ENCODE measurements at places on chromosomes 5 and 9.

GRCh38 chr5:180140079-180140554 lies 68.6 kb upstream of the RNF130 start:
- no peak for DNase-seq

- no peak for DNase-seq
These were observed 476.8 kb upstream of the CYLC2 start for GRCh38 chr9:102518324-102518723.

DNA sequence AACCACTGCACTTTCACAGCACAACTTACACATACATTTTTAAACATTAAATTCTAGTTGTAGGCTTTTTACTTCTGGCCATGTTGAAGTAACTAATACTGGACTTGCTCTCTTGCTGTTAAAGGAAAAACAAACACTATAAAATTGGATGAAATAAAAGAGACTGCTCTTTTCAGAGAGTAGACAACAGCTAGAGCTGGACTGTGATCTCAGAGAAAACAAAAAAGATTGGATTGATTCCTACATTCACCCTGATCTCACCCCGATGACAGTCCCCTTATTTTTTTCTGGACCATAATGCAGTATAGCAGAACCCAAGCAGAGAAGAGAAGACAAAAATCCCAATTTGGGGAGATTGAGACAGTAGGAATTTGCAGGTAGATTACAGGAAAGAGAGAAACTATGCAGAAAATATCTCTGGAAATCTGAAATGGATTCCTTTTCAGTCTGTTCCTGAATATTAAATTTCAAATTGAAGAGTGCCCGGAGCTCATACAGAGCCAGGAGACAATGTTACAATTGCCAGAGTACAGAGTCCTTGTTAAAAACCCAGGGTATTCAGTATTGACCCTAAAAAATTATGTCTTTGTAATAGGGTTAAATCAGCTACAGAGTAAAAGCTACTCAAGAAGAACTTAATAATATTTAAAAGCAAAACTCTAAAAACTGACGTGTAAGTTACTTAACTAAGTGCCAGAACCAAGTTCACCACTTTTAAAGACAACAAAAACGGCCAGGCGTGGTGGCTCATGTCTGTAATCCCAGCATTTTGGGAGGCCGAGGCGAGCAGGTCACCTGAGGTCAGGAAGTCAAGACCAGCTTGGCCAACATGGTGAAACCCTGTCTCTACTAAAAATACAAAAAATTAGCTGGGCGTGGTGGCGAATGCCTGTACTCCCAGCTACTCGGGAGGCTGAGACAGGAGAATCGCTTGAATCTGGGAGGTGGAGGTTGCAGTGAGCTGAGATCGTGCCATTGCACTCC lies 208.6 kb downstream of the MPDZ start:
- DNase-seq, result no peak

DNA sequence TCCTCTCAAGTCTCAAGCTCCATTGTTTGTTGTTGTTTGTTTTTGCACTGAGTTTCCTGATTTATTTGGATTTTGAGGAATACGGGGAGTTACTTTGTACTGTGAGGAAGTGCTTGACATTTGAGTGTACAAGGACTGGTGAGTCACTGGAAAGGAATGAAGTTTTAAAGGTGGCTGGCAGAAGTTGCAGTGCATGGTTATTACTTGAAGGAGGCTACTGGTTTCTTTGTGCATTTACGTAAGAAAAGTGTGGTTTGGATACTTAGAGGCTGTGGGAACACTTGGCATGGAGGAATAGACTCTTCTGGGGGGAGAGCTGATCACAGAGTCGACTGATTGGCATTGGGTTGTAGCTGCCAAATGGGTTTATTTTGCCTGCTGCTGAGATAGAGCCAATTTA lies 919.0 kb downstream of the TAF11L14 start:
- no peak for DNase-seq

DNA sequence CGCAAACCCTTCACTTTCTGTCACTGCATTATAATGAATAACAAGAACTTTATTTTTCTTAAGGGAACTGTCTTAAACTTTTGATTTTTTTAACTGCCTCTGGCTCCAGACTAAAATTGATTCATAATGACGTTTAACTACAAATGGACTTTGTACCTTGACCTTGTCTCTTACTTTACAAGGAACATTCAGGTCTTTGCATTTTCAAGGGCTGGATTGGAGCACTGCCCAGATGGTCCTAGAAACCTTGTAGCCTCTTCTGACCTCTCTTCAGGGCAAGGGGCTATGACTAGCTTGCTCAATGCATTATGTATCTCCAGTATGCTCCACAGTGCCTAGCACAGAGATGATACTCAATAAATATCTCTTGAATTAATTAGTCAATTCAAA lies 612.6 kb upstream of the CLINT1 start:
- DNase-seq, result no peak

GRCh38 chr5:93120051-93120450 lies 461.0 kb downstream of the NR2F1-AS1 start:
- no peak for DNase-seq

- peak; percentile 23 for DNase-seq
These were observed 69.0 kb upstream of the GGTA1 start for GRCh38 chr9:121568343-121569265.

- DNase-seq, result no peak
These were observed 282.5 kb upstream of the SMARCA2 start for GRCh38 chr9:1732670-1733069.

DNA sequence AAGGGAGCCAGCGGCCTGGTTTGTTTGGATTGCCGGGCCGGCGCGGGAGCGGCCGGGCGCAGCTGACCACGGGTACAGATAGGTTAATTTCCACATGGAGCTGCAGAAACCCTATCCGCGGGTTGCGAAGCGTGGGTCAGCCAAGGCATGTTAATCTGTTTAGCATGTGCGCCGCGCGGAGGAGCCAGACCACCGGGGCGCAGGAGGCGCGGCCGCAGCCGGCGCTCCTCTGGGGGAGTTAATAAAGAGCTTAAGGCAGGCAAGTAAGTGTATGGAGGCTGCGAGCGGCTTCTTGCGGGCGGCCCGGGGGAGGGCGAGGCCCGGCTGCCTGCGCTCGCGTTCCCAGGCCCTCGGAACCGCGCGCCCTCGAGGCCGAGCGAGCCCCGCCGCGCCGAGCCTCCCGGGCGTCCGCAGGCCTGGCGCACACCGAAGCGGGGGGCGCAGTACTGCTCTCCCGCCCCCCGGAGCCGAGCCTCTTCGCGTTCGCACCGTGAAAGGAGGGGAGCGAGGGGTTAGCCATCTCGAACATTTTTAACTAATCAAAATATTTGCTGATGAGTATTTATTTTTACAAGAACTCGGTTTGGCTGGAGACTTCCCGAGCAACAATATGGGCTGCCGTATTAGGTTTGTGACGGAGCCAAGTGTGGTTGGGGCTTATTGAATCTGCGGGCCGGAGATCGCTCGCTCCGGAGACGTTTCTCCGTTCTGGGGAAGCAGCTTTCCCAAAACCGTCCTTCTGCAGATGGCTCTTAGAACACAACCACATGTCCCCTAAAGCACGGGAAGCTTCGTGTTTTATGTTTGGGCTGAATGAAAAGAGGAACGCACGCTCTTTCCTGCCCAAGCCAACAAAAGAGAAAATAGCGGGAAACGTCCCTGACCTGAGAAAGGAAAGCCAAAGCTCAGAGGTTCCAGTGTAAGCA lies 28.8 kb downstream of the FOXD1 start:
- DNase-seq, result no peak

- DNase-seq, result no peak
These were observed 1.9 kb downstream of the RASEF start for GRCh38 chr9:83061036-83061435.

GRCh38 chr9:96604004-96604319 lies 15.7 kb downstream of the CDC14B start:
- DNase-seq, result no peak

DNA sequence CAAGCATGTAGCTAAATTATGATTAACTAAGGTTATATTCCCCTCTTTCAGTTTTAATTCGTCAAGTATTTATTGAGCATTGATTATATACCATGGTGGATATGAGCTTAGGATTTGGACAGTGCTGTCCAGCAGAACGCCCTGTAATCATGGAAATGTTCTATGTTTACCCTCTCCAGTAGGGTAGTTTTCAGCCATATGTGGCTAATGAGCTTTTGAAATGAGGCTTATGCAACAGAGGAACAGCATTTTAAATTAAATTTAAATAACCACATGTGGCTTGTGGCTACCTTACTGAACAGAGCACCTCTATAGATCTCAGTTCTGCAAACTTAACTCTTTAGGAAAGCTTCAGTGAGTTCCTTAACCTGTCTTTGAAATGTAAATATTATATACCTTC lies 59.1 kb downstream of the JMY start:
- DNase-seq, result no peak

DNA sequence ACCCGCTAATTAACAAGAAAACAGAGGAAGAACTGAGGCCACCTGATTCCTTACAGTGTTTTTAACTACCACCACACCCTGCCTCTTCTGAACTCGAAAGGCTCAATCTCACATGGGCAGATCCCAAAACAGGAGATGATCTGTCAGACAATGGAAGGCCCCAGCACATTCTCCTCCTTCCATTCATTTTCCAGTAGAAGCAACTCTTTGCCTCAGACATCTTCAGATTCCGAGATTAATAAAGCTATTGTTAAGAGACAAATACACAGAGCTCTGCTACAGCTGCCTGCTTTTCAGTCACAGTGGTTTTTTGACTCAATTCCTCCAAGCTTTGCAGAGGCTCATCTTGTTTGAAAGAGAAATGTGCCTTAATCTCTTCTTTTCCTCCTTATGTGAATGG lies 127.2 kb upstream of the ADAMTSL1 start:
- DNase-seq, result no peak

DNA sequence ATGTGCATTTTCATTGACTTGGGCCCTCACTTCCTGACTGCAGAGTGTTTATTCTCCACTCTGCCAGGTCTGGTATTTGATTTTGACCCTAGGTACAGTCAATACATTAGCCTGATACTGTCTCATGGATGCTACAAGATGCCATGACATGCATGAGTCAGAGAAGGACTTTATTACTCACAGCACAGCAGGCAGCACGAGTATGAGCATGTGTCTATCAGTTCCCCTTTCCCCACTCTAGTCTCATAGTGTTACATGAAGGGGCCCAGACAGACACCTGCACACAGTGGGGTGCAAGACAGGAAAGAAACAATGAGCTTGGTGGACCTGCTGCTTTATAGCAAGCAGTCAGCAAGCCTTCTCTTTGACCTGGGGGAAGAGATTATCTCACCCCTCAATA lies 19.6 kb downstream of the ITGA2 start:
- DNase-seq, result no peak

- no peak for DNase-seq
These were observed 313.0 kb downstream of the CETN3 start for GRCh38 chr5:90096415-90097081.

- DNase-seq, result no peak
These were observed 185.0 kb upstream of the PTGER4 start for GRCh38 chr5:40494631-40495236.

- DNase-seq, result no peak
These were observed 141.1 kb upstream of the MEF2C start for GRCh38 chr5:89024045-89024444.

GRCh38 chr9:133826289-133827085 lies 88.3 kb upstream of the SARDH start:
- DNase-seq, result no peak

DNA sequence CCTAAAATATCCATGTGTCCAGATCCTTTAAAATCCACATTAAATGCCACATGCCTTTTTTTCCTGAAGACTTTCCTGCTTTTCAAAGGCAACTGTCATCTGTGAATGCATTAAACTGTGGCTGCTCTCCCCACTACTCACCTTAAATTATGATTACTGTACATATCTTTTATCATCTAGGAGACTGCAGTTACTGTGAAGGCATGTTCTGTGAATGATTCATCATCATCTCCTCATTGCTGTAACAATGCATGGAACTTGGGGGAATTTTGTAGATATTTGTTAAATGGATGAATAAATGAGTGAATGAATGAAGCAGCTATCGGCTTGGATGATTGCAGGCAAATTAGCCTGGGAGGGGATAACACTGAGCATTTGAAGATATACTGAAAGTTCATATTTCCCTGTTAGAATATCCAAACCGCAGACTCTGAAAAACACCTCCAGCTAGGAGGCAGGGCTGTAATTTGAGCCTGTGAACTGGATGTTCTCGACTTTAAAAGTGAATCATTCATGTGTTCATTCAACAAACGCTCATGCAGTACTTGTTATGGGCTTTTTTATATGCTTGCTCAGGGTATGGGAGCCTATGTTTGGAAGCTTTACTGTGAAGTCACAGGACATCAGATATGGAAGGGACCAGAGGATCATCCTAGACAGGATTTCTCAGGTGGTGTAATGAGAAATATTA lies 519.2 kb downstream of the KIF4B start:
- DNase-seq, result no peak

- DNase-seq, result no peak
These were observed 39.0 kb downstream of the FAM240B start for GRCh38 chr9:38680837-38681445.

DNA sequence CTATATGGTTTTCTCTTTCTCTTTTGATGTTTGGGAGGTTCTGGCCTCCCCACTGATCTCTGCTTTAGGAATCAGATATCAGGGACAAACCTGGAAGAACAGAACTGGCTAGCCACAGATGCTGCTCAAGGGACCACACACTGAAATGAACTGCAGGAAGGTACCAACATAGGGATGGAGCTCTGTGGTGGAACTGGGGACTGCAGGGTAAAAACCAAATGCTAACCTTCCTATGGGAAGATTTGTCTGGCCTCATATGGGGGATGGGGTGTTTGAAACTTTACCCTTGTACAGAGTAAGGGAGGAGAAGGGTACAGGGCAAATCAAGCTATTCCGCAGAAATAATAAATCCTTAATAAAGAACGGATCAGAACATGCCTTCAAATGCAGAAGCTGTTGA lies 49.4 kb downstream of the ELOVL7 start:
- no peak for DNase-seq

- peak; percentile 34 for DNase-seq
These were observed at the start of gene FGF1 for GRCh38 chr5:142685418-142686209. FGF1 (minus strand) TSS chr5:142686090; CDS start chr5:142614127, 71,963 bp downstream.

DNA sequence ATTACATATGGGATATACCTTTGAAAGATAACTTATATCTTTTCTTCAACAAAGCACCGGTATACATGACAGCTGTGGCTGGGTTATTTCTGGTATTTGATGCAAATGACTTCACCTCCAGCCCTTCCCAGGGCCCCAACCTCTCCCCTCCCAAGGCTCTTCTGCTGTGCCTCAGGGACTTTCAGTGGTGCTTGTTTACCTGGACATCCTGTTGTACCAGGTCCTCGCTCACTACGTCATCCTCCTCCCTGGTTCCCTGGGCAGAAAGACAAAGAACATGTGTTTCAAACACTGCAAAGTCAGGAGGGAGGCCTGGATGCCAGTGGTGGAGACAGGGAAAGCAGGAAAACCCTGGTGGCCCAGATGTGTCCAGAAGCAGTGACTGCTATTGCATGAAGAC lies 23.4 kb downstream of the ANXA6 start:
- DNase-seq, result no peak

GRCh38 chr5:72123764-72124376 lies 16.6 kb downstream of the MAP1B start:
- DNase-seq, result no peak

- DNase-seq, result no peak
These were observed 176.6 kb upstream of the KCNN2 start for GRCh38 chr5:114185274-114185673.

- DNase-seq, result no peak
These were observed 1096.9 kb upstream of the NUDT12 start for GRCh38 chr5:104659497-104659896.

GRCh38 chr5:133892306-133892705 lies 76.1 kb downstream of the C5orf15 start:
- DNase-seq, result no peak

GRCh38 chr9:79610791-79611614 lies 39.2 kb downstream of the TLE4 start:
- no peak for DNase-seq

- DNase-seq, result no peak
These were observed 87.6 kb downstream of the MAP1B start for GRCh38 chr5:72194846-72195245.

- no peak for DNase-seq
These were observed at the start of gene QRFP for GRCh38 chr9:130896233-130897014. QRFP (minus strand) TSS chr9:130896812; CDS start chr9:130893838, 2,974 bp downstream.
